ENCODE measurements at places on chromosomes 1 and 21.
A peak's percentile ranks its signal among the peaks of the same experiment; 100 is the strongest.

DNA sequence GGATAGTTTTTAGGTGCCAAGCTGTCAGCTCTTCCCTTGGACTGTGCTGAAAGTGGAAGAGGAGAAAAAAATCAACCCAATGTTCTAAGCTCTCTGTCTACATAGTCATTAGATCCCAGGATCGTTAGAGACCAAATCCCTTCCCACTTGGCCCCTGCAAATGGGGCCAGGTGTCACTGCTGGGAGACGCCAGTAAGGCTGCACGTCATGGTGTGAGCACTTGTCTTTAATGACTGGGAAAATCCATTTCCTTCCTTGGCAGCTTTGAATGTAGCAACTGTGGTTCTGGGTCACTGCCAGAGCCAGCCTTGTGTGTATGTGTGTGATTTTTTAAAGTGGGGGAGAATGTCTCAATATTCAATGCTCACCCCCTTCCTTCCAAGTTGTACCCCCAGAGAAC, 59.9 kb downstream of the MAN1C1 start:
- DNase-seq, result peak; percentile 87

DNA sequence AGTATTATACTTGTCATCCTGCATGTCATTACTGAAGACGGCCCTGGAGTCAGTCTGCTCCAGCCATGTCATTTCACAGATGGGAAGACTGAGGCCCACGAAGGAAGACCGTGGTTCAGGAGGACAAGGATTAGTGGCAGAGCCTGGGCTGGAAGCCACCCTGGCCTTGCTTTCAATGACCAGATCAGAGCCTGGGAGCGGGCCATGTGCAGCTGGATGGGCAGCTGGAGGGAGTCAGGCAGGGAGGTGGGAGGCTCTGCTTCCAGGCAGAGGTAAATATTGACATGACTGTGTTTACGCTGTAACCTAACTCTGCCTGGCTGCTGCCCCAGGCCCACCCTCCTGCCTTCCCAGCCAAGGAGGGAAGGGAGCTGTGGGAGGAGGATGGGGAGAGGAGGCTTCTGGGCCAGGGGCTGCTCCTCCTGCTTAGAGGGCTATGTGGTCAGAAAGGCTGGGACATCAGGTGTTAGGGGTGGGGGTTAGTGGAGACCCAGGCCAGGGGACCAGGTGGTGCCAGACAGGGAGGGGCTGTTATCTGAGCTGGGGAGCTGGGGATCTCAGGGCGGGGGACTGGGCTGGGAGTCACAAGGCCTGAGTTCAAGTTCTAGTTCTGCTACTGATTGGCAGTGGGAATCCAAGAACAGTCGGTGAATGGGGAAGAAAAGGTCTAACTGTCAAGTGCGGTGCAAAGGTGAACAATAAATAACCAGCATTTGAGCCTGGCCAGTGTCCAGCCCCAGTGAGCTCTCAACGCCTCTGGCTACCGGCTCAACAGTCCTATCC, 48.5 kb upstream of the ECE1 start:
- DNase-seq, result peak; percentile 81

- DNase-seq, result no peak
These were observed 98.2 kb downstream of the TNFSF18 start for GRCh38 chr1:172952516-172952915.

- no peak for DNase-seq
These were observed 49.9 kb downstream of the LHX9 start for GRCh38 chr1:197967066-197967465.

DNA sequence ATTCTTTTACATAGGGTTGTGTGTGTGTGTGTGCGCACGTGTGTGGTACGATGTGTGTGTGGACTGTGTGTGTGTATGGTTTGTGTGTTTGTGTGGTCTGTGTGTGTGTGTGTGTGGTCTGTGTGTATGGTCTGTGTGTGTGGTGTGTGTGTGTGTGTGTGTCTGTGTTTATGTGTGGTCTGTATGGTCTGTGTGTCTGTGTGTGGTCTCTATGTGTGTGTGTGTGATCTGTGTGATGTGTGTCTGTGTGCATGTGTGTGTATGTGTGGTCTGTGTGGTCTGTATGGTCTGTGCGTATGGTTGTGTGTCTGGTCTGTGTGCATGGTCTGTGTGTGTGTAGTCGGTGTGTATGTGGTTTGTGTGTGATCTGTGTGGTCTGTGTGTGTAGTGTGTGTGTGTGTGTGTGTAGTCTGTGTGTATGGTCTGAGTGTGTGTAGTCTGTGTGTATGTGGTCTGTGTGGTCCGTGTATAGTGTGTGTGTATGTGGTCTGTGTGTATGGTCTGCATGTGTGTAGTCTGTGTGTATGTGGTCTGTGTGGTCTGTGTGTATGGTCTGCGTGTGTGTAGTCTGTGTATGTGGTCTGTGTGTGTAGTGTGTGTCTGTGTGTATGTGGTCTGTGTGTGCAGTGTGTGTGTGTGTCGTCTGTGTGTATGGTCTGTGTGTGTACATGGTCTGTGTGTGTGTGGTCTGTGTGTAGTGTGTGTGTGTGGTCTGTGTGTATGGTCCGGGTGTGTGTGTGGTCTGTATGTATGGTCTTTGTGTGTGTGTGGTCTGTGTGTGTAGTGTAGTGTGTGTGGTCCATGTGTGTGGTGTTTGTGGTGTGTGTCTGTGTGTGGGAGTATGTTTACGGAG, 46.8 kb downstream of the RHOU start:
- no peak for DNase-seq

- no peak for DNase-seq
These were observed 2082.6 kb downstream of the MRPL39 start for GRCh38 chr21:23524685-23525084.

- DNase-seq, result no peak
These were observed 4.4 kb downstream of the CD53 start for GRCh38 chr1:110877364-110877763.

DNA sequence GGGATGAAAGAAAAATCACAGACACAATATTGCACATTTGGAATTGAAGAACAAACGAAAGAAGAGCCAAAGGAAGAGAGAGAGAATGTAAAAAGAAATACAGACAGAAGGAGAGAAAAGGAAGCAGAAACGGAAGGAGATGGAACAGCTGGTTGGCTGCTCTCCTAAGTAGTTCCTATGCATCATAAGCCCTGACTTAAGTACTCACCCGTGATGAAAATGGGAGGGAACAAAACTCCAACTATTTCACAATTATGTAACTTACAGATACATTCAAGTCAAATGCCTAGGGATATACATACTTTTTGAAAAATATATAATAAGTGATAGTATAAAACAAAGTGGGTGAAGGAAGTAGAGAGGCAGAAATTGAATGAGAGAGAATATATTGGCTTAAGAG, 88.5 kb downstream of the TTLL7 start:
- no peak for DNase-seq

DNA sequence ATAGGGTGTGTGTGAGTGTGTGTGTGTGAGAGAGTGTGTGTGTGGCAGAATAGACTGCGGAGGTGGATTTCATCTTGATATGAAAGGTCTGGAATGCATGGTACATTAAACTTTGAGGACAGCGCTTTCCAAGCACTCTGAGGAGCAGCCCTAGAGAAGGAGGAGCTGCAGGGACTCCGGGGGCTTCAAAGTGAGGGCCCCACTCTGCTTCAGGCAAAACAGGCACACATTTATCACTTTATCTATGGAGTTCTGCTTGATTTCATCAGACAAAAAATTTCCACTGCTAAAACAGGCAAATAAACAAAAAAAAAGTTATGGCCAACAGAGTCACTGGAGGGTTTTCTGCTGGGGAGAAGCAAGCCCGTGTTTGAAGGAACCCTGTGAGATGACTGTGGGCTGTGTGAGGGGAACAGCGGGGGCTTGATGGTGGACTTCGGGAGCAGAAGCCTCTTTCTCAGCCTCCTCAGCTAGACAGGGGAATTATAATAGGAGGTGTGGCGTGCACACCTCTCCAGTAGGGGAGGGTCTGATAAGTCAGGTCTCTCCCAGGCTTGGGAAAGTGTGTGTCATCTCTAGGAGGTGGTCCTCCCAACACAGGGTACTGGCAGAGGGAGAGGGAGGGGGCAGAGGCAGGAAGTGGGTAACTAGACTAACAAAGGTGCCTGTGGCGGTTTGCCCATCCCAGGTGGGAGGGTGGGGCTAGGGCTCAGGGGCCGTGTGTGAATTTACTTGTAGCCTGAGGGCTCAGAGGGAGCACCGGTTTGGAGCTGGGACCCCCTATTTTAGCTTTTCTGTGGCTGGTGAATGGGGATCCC, 18.3 kb upstream of the HDAC1 start:
- DNase-seq, result no peak

DNA sequence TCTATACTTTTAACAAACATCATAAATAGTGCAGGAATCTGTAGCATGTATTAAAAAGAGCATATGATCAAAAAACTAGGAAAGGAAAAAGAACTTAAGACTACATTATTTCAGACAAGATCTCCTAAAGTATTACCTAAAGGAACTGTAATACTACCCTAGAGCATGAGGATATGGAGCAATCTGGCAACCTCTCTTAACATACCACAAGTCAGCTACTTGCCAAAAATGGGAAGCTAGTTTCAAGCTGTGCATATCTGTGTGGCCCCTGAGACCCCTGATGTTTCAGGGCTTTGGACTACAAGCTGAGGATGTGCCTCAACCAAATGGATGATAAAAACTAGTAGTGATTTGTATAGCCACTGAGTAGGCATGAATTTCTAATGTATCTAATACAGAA, 525.6 kb downstream of the PTBP2 start:
- no peak for DNase-seq

GRCh38 chr1:153001382-153001781, at the start of gene SPRR3:
Gene SPRR3, plus strand, starts transcription at chr1:153001749. Its CDS starts 1,272 bp downstream, at chr1:153003021.
- no peak for DNase-seq

DNA sequence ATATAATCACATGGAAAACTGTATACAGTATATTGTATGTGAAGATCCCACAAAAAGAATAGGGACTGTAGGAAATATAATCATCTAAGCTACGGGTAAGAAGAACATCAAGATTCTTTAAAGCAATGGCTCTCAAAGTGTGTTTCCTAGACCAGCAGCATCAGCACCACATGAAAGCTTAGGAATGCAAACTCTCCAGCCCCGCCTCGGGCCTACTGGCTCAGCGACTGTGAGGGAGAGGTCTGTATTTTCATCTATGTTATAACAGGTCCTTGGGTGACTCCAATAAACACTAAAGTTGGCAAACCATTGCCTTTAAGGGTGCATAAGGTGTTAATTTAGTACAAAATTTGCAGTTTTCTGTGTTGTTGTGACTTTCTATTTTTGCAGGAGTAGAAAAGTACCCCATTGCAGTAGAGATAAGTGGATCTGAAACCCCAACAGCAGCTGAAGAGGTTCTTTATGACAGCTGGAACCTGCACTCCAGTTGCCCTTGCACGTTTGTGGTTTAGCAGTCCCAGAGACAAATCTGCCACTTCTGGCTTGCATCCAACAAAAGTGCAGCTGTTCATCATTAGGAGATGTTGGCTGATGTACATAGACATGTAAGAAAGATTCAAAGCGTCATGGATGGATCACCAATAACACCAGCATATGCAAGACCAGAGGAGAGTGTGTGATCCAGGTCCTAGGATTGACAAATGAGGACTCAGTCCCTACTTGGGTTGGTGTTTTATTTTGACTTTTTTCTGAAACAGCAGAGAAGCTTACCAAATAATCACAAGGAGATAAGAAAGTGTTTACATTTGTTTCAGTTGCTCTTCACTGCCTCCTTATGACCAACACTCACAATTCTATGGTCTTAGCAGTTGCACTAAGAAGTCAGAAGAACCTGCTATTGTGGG, 15.9 kb upstream of the IFNAR1 start:
- DNase-seq, result peak; percentile 53

DNA sequence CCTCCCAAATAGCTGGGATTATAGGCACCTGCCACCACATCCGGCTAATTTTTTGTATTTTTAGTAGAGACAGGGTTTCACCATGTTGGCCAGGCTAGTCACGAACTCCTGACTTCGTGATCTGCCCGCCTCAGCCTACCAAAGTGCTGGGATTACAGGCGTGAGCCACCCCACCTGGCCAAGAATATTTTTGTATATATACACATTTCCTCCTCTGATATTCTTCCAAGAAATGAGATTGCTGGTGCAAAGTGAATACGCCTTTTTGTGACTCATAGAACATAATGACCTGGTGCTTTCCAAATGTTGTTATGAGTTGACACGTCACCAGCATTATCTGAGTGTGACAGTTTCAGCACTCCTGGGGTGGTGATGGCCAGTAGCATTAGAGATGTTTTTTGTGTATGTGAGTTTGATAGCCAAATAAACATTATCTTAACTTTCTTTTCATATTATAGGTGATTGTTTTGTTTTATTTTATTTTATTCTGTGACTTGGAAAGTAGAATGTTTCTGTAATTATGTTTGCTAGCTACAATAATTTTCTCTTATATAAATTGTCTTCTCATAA, 54.9 kb downstream of the KCNK1 start:
- no peak for DNase-seq

DNA sequence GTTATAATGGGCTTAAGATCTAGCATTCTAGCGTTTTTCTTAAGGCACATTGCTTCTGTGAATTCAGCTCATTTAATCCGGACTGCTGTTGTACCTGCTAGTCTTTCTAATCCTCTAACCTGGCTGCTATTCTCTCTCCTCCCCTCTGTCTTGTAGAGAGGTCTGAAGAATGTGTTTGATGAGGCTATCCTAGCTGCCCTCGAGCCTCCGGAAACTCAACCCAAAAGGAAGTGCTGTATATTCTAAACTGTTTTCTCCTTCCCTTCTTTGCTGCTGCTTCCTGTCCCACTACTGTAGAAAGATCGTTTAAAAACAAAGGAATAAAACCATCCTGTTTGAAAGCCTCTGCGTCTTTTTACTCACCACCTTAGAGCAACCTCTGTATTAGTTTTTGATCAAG, 37.3 kb downstream of the CDC42 start:
- no peak for DNase-seq

DNA sequence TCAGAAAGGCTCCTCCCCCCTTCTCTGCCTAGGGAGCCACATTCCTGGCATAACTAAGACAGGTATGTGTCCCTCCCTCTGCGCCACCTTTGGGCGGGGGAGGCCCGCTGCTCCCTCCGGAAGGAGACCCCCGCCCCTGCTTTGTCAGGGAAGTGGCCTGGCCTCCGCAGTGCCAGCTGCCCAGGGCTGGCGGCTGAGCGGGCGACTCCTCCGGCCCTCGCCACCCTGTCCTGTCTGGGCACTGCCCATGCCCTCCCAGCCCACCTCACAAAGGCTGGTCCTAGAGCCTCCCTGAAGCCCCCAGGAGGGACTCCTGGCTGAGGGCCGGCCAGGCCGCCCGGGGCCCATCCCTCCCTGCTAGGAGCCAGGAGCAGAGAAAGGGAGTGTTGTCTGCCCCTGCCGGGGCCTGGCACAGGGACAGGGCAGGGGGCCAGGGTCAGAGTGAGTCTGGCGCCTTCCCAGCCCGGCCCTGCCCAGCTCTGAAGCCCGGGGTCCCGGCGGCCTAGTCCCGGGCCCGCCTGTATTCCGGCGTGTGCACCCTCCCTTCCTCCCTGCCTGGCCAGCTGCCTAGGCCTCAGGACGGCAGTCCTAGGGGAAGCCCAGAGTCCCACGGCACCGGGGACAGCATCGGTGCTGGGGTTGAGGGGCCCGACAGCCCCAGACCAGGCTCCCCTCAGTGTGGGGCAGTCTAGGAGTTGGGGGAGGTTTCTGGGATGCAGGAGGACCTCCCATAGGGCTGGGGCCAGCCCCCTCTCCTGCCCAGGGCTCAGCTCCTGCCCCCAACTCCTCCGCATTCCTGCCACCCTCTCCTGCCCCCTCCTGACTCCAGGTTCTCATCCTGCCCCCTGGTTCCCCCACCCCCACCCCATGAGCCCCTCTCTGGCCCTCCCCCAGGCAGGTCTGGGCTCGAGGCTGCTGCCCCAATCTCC, 5.1 kb downstream of the AGRN start:
- DNase-seq, result no peak

- no peak for DNase-seq
These were observed 53.1 kb downstream of the UBIAD1 start for GRCh38 chr1:11326070-11326469.

GRCh38 chr1:196677781-196678509, 26.1 kb downstream of the CFH start:
- DNase-seq, result no peak

- DNase-seq, result no peak
These were observed 37.3 kb downstream of the NENF start for GRCh38 chr1:212470059-212470458.
